ENCODE measurements at places on chromosomes 2 and 18. TPM values are rescaled to one million over a fixed set of nuclear protein-coding genes. Genes with fewer than 3 reads are reported as not detected.

DNA sequence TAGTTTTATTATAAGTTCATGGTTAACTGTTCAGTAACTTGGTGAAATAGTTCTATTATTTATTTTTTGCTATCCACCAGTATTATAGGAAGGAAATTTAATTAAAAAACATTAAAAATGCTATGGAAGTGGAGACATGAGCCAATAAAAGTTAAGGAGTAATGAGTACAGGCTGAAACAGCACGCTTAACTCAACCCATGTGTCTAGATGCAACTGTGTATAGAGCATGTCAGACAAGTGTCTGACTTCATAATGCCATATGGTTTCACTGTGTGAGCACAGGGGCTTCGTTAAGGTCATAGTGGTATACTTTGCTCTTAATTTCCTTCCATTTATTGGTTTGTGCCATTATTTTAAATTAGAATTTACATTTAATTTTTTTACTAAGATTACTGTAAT is 566.8 kb upstream of the NRP2 start:
- DNase-seq, result peak; percentile 73

DNA sequence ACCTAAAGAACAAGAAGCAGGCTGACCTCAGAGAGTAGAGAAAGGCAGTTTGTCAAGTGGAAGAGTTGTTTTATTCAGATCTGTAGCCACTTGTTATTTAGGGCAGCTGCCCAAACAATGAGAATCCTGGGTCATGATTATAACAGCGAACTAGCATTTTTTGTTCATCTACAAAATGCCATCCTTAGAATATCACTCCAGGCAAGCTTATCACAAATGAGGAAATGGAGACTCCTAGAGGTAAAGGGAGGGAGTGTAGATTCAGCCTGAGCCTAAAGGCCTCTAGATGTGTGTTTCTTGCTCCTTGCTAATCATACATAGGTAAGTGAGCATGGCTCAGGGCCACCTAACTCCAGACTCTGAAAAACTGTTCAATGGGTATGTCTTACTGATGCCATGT is 126.1 kb downstream of the HNMT start:
- DNase-seq, result no peak

MCEE gene
- total RNA-seq, result 33.5 TPM

GRCh38 chr18:44848644-44849335 is 168.1 kb downstream of the SETBP1 start:
- no peak for DNase-seq

DNA sequence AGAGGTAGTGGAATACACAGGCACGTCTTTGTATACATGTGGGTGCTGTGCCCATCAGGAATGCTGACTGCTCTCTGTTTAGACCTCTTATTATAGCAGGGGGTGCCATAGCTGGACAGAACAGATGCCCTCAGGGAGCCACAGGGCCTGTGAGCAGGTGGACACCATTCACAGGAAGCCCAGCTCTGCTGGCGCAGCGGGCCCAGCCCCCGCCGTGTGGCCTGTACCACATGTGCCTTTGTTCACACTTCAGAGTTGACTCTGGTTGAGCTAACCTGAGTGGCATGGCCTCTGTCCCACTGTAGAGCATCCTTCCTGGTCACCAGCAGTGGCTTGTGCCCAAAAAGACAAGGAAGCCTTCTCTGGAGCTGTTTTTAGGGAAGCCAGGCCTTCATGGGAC is 730.9 kb upstream of the ID2 start:
- no peak for DNase-seq

DNA sequence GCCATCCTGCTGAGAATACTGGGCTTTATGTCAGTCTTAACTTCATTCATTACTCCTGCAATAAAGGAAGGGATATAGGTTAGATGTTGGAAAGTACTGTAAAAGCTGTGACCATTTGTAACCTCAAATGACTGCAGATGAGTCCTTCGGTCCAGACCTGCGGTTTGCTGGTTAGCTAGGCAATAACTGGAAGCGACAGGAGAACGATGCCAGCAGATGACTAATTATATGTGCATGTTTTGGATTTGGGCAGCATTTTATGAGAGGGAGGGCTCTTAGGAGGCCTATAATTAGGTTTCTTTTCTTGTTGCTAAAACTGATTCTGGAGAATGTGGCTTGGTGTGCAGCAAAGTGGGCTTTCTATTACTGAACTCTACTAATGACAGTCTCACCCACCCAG is 205.6 kb downstream of the TMEM182 start:
- no peak for DNase-seq

RGPD3 gene
- total RNA-seq, result 0.30 TPM

KIF1A gene
- total RNA-seq, result 0.89 TPM

DNA sequence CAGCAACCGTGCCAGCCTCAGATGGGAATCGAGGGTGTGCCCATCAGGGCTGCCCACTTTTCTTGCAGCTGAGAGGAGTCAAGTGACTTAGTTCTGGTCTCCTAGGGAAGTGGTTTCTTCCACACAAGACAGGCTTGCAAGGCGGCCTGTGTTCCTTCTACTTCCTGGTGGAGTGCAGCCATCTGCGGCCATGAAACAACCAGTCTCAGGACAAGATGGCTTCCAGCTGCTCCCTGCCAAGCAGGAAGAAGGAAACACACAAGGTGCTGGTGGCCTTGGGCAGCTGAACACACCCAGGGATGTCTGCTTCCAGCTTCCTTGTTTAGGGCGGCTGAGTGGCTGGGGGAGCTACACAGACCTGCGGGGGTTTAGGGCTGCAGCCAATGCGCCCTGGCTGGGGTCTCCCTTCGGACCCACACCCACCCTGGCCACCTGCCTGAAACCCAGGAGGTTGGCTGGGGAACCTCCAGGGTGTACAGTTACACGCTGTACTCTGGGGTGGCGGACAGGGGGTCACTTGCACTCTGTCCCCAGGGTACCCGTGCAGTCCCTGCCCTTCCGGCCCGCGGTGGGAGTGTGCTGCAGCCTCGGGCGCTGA is 34.7 kb downstream of the PTPN18 start:
- no peak for DNase-seq

GRCh38 chr2:172986040-172986439 is 89.6 kb upstream of the MAP3K20 start:
- no peak for DNase-seq

DNA sequence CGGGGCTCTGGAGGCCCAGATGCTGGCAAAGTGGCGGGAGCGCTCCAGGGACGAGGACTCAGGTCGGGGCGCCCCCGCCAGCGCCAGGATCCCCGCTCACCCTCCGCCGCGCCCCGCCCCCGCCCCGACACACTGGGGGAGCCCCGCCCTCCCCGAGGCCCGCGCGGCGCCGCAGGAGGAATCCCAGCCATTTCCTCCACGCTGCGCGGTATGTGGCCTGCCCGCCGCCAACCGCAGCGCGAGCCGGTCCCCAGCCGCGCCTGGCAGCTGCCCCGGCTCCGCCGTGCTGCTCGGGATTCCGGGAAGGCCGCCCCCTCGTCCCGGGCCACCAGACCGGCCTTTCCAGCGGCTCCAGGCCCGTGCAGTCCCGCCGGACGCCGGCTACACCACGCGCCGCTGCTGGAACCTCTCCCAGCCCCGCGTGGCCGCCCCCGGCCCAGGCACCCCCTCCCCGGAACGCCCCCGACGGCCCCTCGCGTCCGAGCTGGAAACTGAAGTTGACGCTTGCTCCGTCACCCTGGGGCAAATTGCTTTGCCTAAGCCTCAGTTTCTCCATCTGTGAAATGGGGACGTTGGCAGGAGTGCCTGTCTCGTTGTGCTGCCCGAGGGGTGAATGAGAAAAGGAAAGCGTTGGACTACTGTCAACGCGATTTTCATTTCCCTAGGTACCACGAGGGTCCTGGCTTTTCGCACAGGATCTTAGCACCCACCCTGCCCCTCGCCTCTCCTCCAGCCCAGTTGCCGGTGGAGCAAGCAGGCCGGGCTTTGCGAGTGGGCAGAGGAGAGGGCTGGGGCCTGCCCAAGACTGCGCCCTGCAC is 53.6 kb downstream of the PKDCC start:
- peak; percentile 30 for DNase-seq

DNA sequence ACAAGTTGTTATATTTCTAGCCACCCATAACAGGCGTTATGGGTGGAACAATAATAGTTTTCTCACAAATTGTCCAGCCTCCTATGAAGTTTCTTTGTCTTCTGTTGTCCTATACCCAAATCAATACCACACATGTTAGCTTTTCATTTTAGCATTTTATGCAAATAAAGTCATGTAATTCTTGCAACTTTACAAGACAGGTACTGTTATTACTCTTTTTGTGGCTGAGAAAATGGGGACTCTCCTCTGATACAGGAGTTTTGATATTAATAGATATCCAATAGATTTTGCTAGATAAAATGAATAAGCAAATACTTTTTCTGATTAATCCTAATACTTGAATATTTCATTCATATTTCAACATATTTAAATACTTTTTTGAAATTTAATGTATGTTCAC is 151.0 kb downstream of the PMAIP1 start:
- DNase-seq, result no peak

- DNase-seq, result no peak
These were observed 23.2 kb downstream of the LAMA3 start for GRCh38 chr18:23712445-23712844.

DNA sequence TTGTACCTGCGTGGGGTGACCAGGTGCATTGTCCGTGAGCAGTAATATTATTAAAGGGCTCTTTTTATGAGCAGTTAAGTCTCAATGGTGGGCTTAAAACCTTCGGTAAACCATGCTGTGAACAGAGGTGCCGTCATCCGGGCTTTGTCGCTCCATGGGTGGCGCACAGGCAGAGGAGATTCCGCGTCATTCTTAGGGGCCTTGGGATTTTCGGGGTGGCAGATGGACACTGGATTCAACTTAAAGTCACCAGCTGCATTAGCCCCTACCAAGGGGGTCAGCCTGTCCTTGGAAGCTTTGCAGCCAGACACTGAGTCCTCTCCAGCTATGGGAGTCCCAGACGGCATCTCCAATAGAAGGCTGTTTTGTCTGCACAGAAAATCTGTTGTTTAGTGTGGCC is 107.7 kb downstream of the NFATC1 start:
- DNase-seq, result no peak

CRYGD gene
- not detected for total RNA-seq

TMEM17 gene
- 3.3 TPM for total RNA-seq

DNA sequence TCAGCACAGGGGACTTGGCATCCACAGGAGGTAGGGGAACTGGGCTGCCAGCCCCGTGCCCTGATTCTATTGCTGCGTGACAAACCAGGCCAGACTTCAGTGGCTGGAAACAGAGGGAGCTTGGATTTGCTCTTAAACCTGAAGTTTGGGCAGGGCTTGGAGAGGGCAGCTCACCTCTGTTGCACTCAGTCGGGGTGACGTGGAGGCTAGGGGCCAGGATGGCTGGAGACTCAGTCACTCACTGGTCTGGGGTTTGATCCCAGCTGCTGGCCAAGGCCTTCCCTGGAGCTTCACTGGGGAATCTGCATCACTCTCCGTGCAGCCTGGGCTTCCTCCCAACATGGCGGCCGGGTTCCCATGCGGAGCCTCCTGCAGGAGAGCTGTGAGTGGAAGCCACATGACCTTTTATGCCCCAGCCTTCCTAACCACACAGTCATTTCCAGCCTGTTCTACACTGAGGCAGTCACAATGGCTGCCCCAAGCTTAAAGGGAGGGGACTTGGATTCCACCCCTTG is 175.2 kb upstream of the HDAC4 start:
- DNase-seq, result no peak
